RWPE1 (cell line): ENCODE measurements at places on chromosomes 7 and 10.

GRCh38 chr7:106110885-106111654 lies 1.0 kb downstream of the SYPL1 start:
- DNase-seq, result peak; percentile 11

GRCh38 chr7:7183838-7184463 lies 1.6 kb downstream of the C1GALT1 start:
- DNase-seq, result peak; percentile 24

DNA sequence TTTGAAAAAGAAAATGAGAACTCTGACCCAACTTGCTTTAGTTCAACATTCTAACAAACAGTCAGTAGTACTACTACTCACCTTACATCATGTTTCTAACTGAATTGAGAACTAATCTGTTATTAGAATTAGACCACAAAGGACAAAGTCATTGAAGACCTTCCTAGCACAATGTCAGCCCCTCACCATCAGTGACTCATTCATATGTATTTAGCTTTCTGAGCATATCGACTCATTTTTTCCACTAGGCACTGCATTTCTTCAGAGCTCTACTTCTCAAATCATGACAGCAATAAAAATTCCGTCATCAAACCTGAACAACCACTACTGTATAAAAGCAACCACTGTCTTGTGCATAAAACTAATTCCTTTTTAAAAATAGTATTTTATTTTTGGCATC lies 4.4 kb upstream of the LRRN3 start:
- no peak for DNase-seq

GRCh38 chr10:113447278-113447677 lies 105.6 kb upstream of the HABP2 start:
- no peak for DNase-seq

DNA sequence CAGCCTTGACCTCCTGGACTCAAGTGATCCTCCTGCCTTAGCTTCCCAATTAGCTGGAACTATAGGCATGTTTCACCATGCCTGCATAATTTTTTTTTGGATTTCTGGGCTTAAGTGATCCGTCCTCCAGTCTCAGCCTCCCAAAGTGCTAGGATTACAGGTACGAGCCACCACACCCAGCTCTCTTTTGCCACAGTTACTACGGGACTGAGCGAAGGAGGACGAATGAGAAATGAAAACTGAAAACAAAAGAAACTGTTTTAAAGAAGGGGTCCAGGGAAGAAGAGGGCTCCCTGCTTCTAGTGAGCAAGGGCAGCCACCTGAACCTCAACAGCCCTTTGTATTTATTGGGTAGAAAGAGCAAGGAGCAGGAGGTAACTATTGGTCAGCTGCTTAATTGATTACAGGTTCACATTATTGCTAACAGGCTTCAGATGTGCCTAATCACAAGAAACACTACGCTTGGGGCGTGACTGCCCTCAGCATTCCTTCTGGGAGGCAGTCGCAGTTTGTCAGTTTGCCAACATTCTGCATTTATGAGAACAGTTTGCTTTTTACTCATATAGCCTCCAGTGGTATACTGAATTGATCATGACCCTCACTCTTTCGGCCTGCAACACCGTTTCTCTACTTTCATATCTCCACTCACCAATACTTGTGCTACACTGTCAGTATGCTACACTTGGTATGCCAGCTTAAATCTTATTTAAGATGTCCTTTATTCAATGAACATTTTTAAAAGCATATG lies 676.8 kb downstream of the DNAJB9 start:
- no peak for DNase-seq

- DNase-seq, result no peak
These were observed 39.2 kb upstream of the OTUD1 start for GRCh38 chr10:23399701-23400144.

DNA sequence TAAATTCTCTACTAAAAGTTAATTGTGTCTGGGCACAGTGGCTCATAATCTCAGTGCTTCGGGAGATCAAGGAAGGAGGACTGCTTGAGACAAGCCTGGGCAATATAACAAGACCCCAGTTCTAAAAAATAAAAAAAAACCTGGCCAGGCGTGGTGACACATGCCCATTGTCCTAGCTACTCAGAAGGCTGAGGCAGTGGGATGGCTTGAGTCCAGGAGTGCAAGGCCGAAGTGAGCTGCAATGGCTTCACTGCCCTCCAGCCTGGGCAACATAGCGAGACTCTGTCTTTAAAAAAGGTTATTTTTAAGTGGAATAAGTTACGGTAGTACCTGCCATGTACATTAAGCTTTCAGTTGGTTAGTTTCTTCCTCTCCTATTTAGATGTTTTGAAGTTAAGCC lies 28.9 kb downstream of the CDK14 start:
- DNase-seq, result no peak

DNA sequence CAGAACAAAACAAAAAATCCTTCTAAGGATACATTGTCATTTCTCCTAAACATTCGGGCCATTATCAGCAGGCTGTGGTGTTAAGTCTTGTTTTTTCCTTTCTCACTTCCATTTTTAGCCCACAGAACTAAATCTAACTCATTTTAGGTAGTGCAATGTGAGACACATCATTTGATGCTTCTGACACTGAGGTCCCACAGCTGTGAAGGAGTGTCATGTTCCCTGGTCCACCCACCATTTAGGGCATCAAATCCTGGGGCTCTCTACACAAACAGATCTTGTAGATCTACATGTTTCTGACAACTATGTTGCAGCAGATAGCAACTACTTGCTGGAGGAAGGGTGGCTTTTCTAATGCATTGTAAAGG lies 232.5 kb upstream of the IGFBP3 start:
- no peak for DNase-seq

- peak; percentile 67 for DNase-seq
These were observed 50.3 kb downstream of the PALD1 start for GRCh38 chr10:70528741-70529362.
